Non-pigmented ciliary epithelial cell (primary cell): ENCODE measurements at places on chromosomes 4 and X.

GRCh38 chr4:117634716-117635115 is 399.6 kb upstream of the NDST3 start:
- no peak for DNase-seq

GRCh38 chrX:80879916-80880315 is 70.2 kb upstream of the BRWD3 start:
- DNase-seq = no peak

GRCh38 chr4:138275963-138276621 is 33.9 kb upstream of the SLC7A11 start:
- DNase-seq = peak; percentile 53

DNA sequence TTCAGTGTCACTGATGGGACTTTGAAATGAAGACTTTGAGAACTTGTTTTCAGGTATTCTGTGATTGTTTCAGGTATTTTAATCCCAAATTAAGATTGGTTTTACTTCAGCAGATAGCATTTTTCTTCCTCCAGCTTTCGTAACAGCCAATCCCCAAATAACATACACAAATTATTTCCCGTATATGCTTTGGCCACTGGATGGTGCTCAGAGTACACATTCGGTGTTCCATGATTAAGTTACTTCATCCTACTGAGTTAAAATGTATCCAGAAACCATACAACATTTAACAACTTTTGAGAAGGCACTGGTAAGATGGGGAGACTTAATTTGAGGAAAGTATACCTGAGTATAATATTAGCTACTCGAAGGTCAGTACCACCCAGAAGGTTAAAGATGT is 233.4 kb upstream of the FAM47A start:
- DNase-seq = no peak

GRCh38 chrX:149630681-149631233 is 835 bp downstream of the TMEM185A start:
- no peak for DNase-seq

DNA sequence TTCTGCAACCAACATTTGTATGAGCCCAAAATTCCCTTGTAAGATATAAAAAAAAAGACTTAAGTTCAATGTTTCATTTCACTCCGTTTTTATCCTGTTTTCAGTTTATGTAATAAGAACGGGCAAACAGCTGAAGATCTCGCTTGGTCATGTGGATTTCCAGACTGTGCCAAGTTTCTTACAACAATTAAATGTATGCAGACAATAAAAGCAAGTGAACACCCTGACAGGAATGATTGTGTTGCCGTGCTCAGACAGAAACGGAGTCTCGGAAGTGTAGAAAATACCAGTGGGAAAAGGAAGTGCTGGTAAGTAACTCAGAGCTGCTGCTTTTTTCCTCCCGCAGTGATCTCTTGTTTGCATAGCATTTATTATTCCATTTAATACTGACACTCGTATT is 2.8 kb downstream of the ANKRD37 start:
- DNase-seq = no peak

DNA sequence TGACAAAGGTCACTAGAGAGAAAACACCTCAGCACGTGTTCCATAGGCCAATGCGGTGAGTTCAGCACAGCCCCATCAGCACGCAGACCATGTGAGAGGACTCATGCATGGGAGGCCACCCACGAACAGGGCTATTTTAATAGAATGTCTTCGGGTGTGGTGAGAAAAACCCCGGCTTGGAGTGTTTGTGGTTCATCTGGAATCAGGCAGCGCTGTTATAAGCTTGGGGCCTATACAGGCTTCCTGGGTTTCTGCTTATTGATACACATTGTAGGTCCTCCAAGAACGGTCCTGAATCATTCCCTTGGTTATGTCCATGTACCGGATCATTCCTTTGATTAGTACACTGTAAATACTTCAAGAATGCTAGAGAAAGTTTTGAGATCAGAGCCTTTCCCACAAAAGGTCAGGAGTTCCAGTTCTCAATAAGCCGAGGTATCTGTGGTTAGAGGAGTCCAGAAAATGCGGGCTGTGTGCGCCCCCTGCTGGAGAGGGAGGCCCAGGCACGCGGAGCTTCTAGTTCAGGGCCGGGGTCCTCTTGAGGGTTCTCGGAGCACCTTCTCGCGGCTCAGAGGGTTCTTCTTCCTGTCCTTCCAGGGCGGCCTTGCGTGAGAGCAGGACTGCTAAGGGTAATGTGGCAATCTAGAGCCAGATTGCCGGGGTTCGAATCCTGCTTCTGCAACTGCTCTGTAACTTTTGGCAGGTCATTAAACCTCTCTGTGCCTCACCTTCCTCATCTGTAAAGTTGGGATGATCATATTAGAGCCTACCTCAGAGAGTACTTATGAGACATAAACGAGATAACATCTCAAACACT is 51.8 kb downstream of the TLR10 start:
- DNase-seq = peak; percentile 90

GRCh38 chrX:25810202-25810601 is 327.9 kb upstream of the MAGEB18 start:
- DNase-seq = peak; percentile 19
